Hematopoietic multipotent progenitor cell treated with erythropoietin and hydrocortisone succinate and interleukin-3 and kit ligand, for 4 days (in vitro differentiated cells): ENCODE measurements at places on chromosomes 5 and 9.

- DNase-seq: no peak
Observed at GRCh38 chr9:75071530-75072122, 16.3 kb downstream of the NMRK1 start.

GRCh38 chr5:78797936-78798672 lies 149.5 kb upstream of the LHFPL2 start:
- DNase-seq: no peak

DNA sequence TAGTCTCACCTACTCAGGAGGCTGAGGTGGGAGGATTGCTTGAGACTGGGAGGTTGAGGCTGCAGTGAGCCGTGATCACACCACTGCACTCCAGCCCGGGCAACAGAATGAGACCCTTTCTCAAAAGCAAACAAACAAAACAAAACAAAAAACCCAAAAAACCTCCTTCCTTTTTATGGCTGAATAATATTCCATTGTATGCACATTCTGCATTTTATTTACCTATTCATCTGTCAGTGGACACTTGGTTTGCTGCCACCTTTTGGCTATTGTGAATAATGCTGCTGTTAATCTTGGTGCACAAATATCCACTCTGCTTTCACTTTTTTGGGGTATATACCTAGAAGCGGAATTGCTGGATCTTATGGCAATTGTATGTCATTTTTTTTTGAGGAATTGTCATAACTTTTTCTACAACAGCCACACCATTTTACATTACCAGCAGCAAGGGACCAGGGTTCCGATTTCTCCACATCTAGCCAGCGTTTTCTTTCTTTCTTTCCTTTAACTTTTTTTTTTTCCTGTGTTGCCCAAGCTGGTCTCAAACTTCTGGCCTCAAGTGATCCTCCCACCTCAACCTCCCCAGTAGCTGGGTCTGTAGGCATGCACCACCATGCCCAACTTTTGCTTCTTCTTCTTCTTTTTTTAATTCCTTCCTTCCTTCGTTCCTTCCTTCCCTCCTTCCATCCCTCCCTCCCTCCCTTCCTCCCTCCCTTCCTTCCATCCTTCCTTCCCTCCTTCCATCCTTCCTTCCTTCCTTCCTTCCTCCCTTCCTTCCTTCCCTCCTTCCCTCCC lies 30.6 kb downstream of the NKX2-5 start:
- DNase-seq: peak; percentile 61

DNA sequence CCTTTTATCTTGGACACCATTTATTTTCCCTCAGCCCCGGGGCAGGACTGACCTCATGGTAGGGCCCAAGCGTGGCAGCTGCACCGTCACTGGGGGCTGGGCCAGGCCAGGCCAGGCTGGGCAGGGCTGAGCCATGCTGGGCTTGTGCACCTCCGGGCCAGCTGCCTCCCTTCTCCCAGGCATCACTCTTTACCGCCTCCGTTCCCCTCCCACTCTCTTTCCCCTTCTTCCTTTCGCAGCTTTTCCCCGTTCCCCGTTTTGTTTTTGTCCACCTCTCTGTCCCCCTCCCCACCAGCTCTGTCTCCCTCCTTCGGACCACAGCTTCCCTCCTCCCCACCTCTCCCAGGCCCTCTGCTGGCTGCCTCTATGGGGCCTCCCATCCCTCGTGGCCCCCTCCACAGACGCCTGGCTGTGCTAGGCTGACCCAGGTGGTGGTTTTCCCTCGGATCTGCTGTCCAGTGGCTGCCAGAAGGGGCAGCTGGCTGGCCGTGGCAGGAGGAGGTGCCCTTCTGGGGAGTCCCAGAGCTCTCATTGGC lies 17.9 kb downstream of the FGF18 start:
- DNase-seq: no peak

DNA sequence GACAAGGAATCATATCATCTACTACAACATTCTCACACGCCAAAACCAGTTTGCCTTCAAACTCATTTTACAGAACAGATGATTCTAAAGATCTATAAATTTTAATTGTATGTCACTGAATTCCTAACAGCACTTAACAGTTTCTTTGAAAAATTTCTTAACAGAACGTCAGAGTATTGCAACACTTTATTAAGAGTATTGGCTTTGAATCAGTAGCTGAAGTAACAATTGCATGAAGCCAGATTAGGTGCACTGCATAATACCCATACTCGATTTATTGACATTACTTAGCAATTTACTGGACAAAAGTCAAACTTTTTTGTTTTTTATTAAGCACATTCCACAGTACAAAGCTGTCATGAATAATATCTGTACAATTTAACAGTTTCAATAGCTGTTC lies 75.8 kb downstream of the SMIM23 start:
- DNase-seq: no peak

GRCh38 chr5:128263357-128263756 lies 179.8 kb downstream of the SLC12A2 start:
- no peak for DNase-seq

DNA sequence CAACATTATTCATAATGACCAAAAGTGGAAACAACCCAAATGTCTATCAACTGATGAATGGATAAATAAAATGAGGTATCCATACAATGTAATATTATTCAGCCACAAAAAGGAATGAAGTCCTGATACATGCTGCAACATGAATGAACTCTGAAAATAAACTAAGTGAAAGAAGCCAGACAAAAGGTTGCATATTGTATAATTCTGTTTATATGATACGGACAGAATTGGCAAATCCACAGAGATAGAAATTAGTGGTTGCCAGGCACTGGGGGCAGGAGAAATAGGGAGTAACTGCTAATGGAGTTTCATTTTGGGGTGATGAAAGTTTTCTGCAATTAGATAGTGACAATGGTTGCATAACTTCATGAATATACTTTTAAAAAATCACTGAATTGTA lies 47.0 kb downstream of the KIF24 start:
- no peak for DNase-seq

GRCh38 chr9:115969096-115969495 lies 184.5 kb upstream of the PAPPA start:
- DNase-seq: no peak

- no peak for DNase-seq
Observed at GRCh38 chr5:5638211-5638610, 215.7 kb downstream of the ICE1 start.

GRCh38 chr5:95081500-95081960 lies 203.4 kb downstream of the MCTP1 start:
- peak; percentile 92 for DNase-seq

GRCh38 chr5:133482028-133482427 lies 130.3 kb downstream of the FSTL4 start:
- no peak for DNase-seq

GRCh38 chr9:110111868-110112267 lies 96.1 kb downstream of the C9orf152 start:
- DNase-seq: no peak

GRCh38 chr9:20289423-20290010 lies 332.8 kb downstream of the MLLT3 start:
- DNase-seq: no peak

GRCh38 chr5:135213027-135213386 lies 179.0 kb upstream of the PITX1 start:
- no peak for DNase-seq

DNA sequence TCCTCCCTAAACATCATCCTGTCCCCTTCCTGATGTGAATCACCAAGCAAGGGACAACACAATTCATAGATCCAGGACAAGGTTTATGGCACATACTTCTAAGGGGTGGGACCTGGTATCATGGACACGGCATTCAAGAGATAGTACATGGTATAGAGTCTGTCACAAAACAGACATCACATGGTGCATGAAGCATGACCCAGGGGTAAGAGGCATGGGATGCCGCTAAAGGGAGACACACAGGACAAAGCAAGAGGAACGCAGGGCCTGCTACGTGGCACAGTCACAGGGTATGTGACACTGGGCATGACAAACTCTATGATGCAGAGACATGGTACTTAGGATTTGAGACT lies 20.7 kb downstream of the GSN start:
- peak; percentile 18 for DNase-seq
